ENCODE measurements at places on chromosomes 5 and 9.

DNA sequence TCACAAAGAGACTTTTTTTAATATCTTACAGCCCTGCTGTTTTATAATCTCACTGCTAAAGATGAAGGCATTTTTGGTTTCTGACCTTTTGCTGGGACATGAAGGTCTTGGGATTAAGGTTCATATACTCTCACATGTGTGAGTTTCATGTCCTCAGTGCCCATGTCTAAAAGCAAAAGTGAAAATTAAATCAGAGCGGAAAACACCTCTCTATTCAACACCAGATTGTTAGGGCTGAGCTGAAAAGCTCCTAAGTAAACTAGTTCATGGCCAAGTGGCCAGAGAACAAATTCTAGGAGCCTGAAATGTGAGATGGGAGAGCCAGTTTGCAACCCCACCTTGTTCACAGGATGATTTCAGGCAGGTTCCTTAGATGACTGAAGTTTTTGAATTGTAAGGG is 110.9 kb downstream of the GRIA1 start:
- no peak for DNase-seq

- DNase-seq: no peak
Observed at GRCh38 chr5:96829297-96829696, 21.6 kb upstream of the ERAP1 start.

DNA sequence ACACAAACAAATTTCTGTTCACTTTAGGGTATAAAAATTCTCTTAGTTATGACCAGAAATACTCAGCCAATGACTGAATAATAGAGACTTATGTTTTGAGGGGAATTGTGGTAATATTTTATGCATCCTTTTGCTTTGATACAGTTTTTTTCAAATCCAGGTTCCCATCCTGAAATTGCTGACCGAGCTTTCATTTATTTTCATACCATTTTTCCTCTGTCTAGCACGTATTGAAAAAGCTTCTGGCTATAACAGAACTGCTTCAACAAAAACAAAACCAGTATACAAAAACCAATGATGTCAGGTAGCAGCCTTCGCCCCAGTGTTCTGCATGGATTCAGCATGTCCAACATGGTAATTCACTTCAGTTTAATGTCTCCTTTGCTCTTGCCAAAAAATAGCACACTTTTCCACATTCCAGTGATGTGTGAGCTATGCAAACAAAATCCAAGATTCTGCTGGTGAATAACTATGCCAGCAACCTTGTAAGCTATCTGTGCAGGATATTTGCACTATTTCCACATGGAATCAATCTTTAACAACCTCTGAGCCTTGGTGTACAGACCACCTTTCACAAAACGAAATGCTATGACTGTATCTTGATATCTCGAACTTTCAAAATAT is 22.0 kb downstream of the CCNH start:
- DNase-seq: no peak

DNA sequence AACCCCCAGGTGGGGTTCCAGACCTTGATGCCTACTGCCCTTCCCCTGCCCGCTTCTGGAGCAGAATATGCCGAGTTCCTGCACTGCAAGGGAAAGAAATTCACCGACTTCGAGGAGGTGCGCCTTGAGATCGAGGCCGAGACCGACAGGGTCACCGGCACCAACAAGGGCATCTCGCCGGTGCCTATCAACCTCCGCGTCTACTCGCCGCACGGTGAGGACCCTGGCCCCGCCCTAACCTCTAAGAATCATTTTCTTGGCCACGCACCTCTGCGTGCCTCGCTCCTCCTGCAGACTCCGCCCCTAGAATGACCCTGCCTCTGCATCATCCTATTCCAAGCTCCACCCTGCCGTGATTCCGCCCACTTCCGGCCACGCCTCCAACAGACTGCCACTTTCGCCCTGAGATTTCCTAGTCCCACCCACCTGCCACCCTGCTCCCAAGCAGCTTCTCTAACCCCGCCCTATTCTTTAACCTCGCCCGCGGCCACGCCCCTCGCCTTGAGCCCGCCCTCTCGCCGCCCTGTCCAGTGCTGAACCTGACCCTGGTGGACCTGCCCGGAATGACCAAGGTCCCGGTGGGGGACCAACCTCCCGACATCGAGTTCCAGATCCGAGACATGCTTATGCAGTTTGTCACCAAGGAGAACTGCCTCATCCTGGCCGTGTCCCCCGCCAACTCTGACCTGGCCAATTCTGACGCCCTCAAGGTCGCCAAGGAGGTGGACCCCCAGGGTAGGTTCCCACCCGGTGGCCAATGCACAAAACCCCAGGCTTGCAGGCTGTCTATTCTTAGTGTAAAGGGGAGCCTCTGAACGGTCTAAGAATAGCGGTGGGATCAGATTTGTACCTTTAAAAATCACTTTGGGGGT is 15.6 kb downstream of the DNM1 start:
- DNase-seq: peak; percentile 95

- DNase-seq: no peak
Observed at GRCh38 chr9:136808806-136809158, 1.0 kb downstream of the RABL6 start.

DNA sequence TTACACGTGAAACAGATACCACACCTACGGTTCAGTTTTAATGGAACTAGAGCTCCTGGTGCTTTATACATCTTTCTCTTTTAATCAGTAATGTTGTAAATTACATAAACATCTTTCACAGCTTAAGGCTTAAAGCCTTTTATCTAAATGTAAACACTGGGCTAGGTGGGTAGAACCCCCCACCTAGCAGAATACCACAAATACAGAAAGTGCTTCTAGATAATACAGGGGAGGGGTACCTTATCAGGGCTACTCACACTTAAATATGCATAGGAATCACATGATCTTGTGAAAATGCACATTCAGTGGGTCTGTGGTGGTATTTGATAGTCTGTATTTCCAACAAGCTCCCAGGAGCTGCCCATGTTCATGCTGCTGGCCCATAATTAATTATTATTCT is 256.4 kb upstream of the TARS1 start:
- DNase-seq: no peak

DNA sequence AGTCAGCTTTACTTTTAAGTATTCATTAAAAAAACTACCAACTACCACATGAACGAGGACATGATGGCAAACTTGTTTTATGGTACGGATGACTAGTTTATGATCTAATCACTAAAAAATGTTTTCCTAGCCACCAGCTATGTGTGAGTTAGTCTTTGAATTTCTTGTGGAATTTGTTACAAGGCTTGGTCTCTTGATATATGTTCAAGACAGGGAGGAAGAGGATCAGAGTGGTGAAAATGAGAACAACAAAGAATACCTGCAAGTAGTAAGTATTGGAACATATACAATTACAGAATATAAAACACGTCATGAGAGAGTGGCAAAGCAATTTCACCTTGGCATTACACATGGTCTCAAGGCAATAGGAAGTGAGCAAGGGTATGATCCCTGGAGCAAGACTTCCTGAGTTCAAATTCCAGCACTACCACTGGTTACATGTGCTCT is 548.6 kb upstream of the TLE4 start:
- peak; percentile 89 for DNase-seq

GRCh38 chr9:130143958-130144366 is 28.2 kb upstream of the NCS1 start:
- DNase-seq: peak; percentile 8

DNA sequence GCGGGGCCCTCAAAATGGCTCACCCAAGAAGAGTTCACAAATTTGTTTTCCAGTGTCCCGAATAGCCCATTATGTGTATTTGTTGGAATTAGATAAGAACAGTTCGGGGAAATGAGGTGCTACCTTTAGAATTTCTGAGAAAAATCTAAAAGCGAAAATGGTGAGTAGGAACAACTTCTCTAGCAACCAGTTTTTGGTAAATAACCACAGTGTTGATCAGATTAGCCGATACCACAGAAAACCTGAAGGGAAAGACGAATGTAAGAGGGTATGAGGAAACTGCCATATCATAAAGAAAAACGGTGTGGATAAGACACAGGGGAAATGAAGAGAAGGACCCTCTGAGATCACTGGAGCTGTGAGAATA is 31.0 kb downstream of the ADAM19 start:
- no peak for DNase-seq

GRCh38 chr9:88747768-88748167 is 212.8 kb downstream of the NXNL2 start:
- DNase-seq: peak; percentile 95

GRCh38 chr5:65356274-65356673 is 125.4 kb downstream of the ADAMTS6 start:
- DNase-seq: peak; percentile 15

DNA sequence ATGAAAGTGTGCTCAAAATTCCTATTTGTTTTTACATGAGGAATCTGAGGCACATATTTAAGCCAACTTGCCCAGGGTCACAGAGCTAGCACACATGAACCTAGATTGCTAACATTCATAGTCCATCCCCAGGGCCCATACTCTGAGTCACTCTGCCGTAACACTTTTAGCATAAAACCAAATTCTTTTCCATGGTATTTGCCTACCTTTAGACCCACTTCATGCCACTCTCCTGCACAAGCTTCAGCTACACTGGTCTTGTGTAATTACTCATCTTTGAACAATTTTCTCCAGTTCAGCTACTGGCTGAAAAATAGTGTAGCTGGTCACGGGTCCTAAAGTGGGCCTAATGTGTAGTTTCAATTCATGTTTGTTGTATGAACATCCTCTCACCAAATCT is 200.7 kb downstream of the SLC12A2 start:
- DNase-seq: no peak

DNA sequence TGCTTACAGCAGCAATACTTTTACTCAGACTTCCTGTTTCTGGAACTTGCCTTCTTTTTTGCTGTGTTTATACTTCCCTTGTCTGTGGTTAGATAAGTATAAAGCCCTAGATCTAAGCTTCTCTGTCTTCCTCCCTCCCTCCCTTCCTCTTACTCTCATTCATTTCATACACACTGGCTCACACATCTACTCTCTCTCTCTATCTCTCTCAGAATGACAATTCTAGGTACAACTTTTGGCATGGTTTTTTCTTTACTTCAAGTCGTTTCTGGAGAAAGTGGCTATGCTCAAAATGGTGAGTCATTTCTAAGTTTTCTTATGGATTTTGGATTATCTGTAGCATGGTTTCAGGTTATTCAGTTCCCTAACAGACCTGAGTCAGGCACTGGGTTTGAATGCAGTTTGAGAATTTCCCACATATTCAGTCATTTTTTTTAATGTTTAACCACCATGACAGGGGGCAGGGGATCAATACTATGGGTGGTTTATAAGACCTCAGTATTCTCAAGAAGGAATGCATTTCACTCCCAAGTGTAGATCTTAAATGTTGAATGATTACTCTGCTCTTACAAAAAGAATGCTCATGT is at the start of gene IL7R:
Gene IL7R (plus strand): TSS at position 127 of the 587 bp plus-strand sequence. CDS start 87 bp downstream, at position 214.
- peak; percentile 92 for DNase-seq

- no peak for DNase-seq
Observed at GRCh38 chr5:23316060-23316591, 191.3 kb upstream of the PRDM9 start.

GRCh38 chr5:132962429-132963021 is 909 bp downstream of the AFF4 start:
- DNase-seq: peak; percentile 78

GRCh38 chr9:135791431-135792267 is 89.7 kb downstream of the KCNT1 start:
- DNase-seq: no peak

GRCh38 chr5:140054086-140054689 is 11.1 kb upstream of the NRG2 start:
- no peak for DNase-seq

GRCh38 chr9:93096811-93097382 is 880 bp downstream of the CARD19 start:
- DNase-seq: no peak

DNA sequence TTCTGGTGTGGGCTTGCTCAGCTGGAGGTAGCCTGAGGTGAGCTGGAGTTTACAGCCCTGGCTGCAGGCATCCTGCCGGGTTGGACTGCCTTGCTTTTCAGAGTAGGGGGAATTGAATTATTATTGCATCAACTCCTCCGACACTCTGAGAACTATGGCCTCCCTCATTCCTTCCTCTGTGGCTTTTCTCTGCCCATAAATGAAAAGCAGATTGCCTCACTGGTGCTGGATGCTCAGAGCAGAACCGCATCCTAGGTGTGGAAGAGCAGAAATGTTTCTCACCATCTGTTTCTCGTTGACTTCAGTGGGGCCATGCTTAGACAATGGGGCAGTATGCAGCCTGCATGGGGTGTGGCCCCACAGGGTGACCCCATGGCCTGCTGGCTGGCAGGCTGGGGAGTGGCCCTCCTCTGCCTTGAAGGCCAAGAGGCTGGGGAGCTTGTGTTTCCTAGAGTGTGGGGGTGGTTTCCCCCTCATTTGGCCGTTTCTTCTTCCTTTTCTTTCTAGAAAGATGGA is 27.3 kb upstream of the TGFBI start:
- DNase-seq: peak; percentile 71

DNA sequence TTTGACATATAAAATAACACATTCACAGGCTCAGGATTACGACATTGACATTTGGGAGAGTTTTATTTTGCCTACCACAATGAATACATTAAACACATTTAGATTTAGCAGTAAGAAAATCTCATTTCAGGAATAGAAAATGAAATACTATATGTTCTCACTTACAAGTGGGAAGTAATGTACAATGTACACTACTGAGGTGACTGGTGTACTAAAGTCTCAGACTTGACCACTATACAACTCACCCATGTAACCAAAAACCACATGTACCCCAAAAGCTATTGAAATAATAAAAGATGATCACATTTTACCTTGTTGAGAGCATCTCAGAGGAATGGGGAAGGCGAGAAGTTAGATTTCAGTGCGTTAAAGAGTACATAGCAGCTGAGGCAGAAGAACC is 1202.4 kb upstream of the SEMA6A start:
- DNase-seq: no peak

GRCh38 chr5:1014781-1015221 is 6.2 kb downstream of the NKD2 start:
- no peak for DNase-seq

- DNase-seq: peak; percentile 36
Observed at GRCh38 chr9:34995670-34996060, 6.1 kb downstream of the DNAJB5 start.

- DNase-seq: no peak
Observed at GRCh38 chr9:71796100-71796767, 27.9 kb upstream of the CEMIP2 start.

GRCh38 chr9:135555203-135555602 is 6.4 kb upstream of the PAEP start:
- no peak for DNase-seq

- DNase-seq: no peak
Observed at GRCh38 chr5:107885601-107886000, 214.9 kb upstream of the EFNA5 start.

- peak; percentile 96 for DNase-seq
Observed at GRCh38 chr9:133506653-133507038, 18.1 kb downstream of the MYMK start.

GRCh38 chr9:99385215-99385614 is 163.1 kb downstream of the SEC61B start:
- DNase-seq: no peak

DNA sequence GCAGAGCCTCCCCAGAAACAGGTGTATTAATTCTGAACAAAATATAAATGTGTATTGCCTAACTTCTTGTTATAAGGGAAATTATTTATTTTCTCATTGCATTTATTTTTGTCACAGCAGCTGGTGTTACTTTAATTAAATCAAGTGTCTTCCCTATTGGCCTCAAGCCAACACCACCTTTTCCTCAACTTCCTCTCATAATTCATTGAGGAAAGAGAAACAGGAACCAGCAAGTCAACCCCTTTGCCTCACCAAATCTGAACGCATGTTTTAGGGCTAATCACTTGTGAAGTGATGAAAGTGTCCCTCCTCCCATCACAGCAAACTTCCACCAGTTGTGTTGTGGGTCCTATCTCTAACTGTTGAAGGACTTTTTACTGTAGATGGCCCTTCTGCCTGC is 73.1 kb downstream of the DIRAS2 start:
- no peak for DNase-seq

GRCh38 chr5:18113721-18114120 is 479.5 kb downstream of the TAF11L14 start:
- peak; percentile 5 for DNase-seq

GRCh38 chr5:65262096-65262495 is 219.6 kb downstream of the ADAMTS6 start:
- peak; percentile 9 for DNase-seq

Data from amniotic epithelial cell (primary cell).